ENCODE measurements at places on chromosomes 13 and 19.

DNA sequence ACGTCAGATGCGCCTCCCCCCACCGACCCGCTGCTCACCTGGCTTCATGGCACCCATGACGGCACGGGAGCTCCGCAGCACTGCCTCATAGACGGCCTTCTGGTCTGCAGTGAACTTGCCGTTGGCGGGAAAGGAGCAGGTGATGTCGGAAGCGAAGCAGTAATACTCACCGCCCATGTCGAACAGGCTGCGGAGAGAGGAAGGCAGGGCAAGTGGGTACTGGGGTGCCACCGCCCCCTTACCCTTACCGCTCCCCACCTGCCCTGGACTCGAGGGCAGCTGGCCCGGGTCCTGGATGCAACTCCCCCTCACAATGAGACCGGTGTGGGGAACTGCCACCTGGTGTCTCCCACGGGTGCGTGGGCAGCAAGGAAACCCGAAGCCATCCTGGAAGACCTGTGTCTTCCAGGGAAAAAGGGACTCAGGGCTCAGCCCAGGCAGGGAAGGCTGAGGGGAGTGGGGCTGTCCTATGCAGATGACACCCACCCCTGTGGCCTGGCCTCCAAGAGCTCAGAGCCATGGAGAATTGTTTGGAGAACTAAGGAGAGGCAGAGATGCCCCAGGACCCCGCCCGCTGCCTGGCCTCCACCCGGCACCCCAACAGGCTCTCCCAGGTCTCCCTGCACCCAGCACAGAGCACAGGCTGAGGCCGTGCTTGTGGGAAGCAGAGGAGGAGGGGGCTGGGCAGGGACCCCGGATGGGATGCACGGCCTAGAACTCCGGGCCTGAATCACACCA is 28.3 kb downstream of the CEBPG start:
- DNase-seq: no peak

DNA sequence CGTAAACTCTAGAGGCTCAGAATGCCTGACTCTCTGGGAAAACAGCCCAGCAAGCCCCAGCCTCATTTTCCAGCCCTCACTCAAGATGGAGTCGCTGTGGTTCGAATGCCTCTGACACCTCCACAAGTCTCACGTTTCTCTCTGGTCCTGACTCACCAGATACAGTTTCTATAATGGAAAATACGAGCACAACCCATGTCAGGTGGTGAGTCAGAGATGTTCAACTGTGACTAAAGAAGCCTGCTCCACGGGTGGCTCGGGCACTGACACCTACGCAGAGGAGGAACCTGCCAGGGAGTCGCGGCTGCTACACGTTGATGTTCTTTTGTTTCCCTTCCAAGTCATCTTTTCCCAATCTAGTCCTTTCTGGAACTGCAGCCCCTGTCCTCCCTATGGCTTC is 87.1 kb upstream of the STK24 start:
- DNase-seq: no peak

DNA sequence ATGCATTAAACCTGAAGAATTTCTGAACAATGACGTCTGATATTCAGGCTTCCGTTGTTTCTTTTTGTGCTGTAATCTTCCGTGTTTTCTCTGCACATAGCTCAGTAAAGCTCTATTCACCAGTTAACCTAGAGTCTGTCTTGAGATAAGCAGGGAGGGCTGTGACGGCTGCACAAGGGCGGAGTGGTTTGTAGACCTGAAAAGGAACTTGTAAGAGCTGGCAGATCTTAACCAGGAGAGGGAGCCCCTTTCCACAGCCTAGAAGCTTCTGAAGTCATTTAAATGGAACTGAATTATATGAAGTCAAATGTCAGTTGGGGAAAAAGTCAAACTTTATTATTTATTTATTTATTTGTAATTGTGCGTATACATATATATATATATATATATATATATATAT is 27.5 kb downstream of the DPRX start:
- no peak for DNase-seq

- no peak for DNase-seq
These were observed 7.1 kb upstream of the GPR18 start for GRCh38 chr13:99265162-99265800.

- peak; percentile 70 for DNase-seq
These were observed at the start of gene UBE2M for GRCh38 chr19:58558066-58558622. Gene UBE2M (minus strand): TSS chr19:58558611. CDS start chr19:58558381, 230 bp downstream.

DNA sequence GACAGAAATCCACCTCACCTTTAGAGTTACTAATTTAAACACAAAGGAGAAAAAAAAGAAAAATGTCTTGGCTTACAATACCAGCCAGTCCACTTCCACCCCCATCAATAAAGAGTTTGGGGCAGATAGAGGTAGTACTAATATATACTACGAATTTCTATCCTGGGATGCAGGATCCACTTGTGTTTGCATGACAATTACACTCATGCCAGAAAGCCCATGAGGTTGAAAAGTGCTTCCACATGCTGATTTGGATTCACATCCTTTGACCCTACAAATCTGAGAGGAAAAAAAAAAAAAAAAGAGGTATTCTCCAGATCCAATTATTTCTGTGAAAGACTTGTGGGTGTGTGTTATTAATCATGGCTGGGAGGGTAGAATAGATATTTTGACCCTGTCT is 335.2 kb downstream of the SLITRK1 start:
- no peak for DNase-seq

GRCh38 chr19:1744822-1745563 is 8.3 kb upstream of the ONECUT3 start:
- DNase-seq: no peak

GRCh38 chr19:39413272-39413910 is 922 bp downstream of the PLEKHG2 start:
- DNase-seq: peak; percentile 82

- no peak for DNase-seq
These were observed 41.7 kb upstream of the EEF1AKMT1 start for GRCh38 chr13:20815464-20815863.

GRCh38 chr19:35229601-35230000 is 1.1 kb upstream of the FAM187B start:
- no peak for DNase-seq

DNA sequence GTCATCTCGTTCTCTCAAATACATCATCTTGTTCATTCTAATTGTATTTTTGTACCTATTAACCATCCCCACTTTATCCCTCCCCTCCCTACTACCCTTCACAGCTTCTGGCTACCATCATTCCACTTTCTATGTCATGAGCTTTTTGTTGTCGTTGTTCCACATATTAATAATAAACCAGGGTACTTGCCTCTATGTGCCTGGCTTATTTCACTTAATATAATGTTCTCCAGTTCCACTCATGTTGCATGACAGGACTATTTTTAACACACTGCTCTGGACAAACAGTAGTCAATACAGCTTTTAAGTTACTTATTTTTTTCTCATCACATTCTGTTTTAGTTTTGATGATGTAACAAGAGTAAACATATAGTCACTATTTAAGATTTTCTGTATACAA is 872.3 kb downstream of the SLITRK1 start:
- DNase-seq: no peak

GRCh38 chr19:49552749-49553148 is 24.9 kb downstream of the RCN3 start:
- DNase-seq: no peak

GRCh38 chr13:100361504-100361903 is 227.1 kb downstream of the GGACT start:
- no peak for DNase-seq

GRCh38 chr13:91768746-91769145 is 370.3 kb downstream of the GPC5 start:
- DNase-seq: no peak

DNA sequence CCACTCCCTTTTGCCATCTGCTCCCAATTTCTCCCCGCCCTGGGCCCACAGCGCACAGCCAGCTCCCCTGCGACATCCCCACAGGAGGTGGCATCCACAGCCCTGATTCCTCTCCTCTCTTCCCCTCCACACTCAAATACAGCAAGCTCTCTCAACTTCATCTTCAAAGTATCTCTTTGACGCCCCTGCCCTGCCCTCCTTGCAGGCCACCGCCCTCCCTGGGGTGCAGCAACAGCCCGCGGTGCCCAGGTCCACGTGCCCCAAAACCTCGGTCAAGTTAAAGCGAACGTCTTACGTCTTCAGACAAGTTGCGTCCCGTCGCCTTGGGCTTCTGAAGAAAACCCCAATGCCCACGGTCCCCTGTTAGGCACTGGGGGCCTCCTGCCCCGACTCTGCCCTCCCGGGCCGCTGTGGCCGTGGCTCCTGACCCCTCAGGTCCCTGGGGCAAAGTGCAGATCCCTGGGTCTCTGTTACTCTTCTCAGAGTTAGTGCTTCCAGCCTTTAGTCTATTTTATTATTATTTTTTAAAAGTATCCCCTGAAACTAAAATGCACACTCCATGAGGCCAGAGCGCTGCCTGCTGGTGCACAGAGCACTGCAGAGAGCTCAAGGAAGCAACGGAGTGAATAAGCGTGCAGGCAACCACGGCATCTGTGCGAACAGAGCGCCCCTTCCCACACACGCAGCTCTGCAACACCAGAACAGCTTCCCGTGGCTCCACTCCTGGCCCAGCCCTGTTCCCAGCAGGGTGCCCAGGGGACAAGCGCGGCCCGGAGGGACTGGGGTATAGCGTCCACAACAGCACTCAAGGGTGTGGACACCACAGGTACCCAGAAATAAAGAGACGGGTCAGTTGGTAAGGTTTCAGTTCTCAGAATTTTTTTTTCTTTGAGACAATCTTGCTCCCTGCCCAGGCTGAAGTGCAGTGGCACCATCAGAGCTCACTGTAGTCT is 26.4 kb downstream of the IL17D start:
- no peak for DNase-seq

GRCh38 chr13:42477596-42478190 is 96.3 kb upstream of the TNFSF11 start:
- no peak for DNase-seq

- DNase-seq: peak; percentile 64
These were observed 6.5 kb upstream of the DOCK6 start for GRCh38 chr19:11268783-11269267.

DNA sequence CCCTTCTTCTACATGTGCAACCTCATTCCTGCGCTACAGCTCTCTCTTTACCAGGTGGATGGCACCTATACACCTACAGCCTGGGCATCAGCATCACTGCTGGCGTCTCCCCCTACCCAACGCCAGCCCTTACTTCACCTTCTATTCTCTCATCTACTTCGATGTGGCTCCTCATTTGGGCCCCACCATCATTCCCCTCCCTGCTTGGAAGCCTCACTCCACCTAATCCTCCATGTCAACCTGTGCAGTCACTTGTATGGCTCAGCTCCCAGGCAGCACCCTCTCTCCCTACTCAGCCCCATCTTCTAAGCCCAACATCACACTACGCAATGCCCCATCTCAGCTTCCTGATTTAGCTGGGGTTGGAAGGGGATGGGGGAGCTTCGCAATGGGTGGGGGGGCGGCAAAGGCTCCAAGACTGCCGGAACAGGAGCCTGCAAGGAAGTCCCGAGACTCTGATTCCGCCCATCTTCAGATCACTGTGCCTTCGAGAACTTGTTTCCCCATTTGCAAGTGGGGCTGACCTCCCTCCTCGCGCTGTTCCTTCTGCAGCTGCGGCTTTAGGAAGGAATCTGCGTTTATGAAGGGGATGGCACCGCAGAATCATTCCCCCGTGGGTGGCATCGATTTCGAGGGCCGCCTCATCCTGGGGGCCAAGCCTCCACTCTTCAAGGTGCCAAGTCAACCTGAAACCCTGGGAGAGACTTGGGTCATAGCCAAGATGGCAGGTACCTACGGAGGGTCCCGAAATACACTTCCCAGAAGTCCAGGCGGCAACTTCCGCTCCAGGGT is 913 bp downstream of the MZF1 start:
- peak; percentile 23 for DNase-seq

DNA sequence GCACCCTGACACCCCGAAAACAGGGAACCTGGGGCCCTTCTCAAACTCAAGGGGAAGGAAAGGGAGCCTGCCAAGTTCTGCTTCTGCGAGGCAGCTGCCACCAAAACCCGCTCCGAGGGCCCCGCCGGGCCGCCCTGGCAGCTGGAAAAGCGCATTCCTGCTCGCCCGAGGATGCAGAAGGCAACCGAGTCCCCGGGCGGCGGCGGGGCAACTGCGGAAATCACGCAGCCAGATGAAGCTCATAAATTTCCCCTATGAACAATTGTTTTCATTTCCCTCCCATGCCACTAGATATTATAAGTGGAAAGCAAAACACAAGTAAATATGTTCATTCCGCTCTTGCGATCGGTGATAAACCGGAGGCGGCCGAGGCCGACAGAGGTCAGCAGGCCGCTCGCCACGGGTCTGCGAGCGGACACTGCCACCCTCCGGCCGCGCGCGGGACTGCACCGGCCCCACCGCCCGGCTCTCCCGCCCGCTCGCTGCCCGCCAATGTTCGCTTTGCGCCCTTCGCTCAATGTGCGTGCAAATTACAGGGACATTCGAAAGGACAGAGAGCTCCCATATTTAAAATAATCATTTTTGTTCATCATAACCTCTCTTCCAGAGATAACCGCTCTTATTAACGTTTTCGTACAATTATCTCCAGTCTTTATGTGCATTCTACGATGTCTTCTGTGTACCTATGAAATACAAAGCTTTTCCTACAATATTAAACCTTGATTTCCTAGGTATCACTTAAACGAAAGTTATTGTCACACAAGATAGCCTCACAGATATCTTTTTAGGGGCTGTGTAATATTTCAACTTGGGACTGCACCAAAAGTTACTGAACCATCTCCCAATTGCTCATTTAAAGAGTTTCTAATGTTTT is 120.8 kb upstream of the ZNF507 start:
- DNase-seq: peak; percentile 70

GRCh38 chr13:33283195-33283911 is 2.2 kb downstream of the STARD13 start:
- DNase-seq: no peak

- DNase-seq: no peak
These were observed 393.5 kb upstream of the GPC6 start for GRCh38 chr13:92833071-92833470.

DNA sequence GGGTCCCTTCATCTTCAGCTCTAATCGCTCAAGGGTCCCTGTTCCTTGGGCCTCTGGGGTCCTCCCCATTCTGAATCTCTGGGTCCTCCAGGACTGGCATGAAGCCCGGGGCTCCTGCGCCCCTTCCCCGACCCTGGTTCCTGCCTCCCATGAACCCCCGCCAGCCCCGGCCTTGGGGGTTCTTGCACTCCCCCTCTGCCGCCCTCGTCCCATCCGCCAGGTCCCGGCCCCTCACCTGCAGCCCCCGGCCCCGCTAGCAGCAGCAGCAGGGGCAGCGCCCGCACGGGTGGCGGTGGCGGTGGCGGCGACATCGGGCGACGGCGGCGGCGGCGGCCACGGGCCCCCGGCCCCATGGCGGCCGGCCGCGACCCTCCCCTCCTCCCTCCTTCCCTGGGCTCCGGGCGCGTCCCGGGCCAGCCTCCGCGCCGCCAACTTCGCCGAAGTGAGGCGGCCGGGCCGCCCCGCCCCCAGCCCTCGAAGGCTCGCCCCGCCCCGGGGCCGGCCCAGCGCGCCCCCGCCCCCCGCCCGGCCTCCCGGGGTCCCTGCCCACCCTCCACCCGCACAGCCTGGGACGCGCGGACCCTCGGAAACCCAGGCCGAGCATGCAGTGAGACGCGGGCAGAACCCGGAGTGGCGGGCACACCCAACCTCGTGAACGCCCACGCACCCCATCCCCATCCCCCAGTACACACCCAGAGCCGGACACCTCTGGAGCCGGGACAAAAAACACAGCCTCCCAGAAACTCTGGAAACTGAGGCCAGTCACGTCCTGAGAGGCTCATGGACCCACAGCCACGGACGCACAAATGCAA is at the start of gene NOTCH3:
Gene NOTCH3 (minus strand): TSS at position 443 of the 812 bp plus-strand sequence. CDS start 90 bp downstream, at position 353.
- DNase-seq: no peak

- no peak for DNase-seq
These were observed 136.0 kb downstream of the UQCRFS1 start for GRCh38 chr19:29076963-29077362.

All from uterus (tissue), 4 donors.